ENCODE measurements at places on chromosomes 4 and X.

DNA sequence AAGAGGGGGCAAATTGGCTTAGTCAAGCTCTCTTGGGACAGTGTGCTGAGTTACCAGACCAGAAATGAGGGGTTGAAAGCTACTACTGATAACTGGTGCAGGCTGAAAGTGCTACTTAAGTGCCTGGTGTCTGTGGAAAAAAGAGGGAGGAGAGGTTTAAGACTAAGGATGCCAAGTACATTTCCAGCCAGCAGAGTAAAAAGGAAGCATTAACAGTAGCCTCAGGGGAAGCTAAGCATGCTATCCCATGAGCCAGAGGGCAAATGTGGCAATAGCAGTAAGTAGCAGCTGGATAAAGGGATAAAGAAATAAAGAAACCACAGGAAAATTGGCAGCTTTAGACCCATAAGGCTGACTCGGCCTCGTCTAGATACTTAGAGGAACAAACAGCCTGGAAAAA, 196.3 kb upstream of the MAB21L2 start:
- peak; percentile 92 for DNase-seq

- no peak for DNase-seq
Observed at GRCh38 chr4:23388699-23389395, 501.0 kb downstream of the PPARGC1A start.

DNA sequence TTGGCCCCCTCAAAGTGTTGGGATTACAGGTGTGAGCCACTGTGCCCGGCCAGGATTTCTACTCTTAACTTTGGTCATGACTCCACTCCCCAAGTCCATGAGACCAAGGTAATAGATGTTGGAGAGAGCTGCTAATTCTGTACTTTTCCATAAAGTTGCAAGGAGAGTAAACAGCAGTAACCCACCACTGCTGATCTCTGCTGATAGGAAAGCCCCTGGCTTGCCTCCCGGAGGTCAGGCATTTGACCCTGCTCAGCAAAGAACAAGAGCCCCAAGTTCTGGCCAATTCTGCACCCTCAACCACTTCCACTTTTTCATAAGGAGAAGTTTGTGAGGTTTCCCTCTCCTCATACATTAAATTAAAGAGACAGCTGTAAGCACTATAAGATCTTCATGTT, 143.0 kb downstream of the RASL11B start:
- DNase-seq = no peak

GRCh38 chr4:184019667-184020623, 114.8 kb downstream of the STOX2 start:
- no peak for DNase-seq

DNA sequence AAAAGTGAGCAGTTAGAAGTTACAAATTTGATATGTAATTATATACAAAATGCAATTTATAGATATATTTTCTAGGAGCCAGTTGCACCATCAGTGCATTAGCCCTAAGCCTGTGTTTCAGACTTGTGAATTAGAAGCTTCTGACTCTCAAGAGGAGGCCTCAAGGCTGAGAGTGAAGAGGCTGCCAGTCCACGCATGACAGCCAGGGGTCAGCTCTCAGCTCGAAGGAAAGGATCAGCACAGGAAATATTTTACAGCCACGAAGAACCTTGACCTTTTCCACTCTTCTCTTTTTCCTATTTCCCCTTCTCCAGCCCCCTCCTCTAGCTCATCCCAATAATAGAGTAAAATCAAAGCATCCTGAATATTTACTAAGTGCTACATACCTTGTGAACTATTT, 642.4 kb downstream of the TRIML1 start:
- peak; percentile 8 for DNase-seq
